ENCODE measurements at places on chromosomes 4 and X.

DNA sequence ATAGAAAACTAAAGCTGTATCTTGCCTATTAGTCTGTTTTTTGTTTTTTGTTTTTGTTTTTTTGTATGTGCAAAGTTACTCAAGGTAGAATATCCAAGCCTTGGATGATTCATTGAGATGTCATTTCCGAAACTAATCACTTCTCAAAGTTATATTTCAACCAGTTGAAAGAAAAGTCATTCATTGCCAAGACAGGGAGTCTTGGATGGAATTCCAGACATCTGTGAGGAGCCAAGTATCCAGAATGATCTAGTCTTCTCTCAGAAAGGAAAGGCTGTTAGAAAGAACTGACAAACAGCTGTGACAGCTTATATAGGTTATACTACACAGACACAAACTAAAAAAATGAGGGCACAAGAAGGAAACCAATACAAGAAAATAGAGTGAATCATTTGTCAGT is 141.1 kb upstream of the NDST3 start:
- no peak for DNase-seq

- DNase-seq = no peak
Measured at GRCh38 chrX:71823391-71824057, 60.4 kb downstream of the CXorf49B start.

DNA sequence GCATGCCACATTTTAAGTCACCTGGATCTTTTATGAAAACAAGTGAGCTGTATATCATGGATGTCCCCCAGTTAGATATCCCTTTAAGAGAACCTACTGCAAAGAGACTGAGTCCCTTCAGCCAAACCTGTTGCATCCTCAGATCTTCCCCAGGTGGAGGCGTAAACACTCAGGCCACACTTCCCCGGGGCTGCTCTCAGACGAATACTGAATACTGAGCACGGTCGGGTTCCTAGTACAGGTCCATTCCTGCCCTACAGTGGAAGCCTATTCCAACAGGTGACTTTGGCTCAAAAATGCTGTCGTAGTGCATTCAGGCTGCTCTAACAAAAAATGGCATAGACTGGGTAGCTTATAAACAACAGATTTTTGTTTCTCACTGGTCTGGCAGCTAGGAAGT is 320.2 kb upstream of the CLNK start:
- no peak for DNase-seq

- no peak for DNase-seq
Measured at GRCh38 chr4:119025420-119025819, 110.2 kb upstream of the MYOZ2 start.

- no peak for DNase-seq
Measured at GRCh38 chrX:44972132-44972531, 99.1 kb downstream of the KDM6A start.

- no peak for DNase-seq
Measured at GRCh38 chr4:56086073-56086541, 137.4 kb downstream of the CEP135 start.

GRCh38 chr4:14359991-14360390 is 642.3 kb upstream of the CPEB2 start:
- DNase-seq = no peak

DNA sequence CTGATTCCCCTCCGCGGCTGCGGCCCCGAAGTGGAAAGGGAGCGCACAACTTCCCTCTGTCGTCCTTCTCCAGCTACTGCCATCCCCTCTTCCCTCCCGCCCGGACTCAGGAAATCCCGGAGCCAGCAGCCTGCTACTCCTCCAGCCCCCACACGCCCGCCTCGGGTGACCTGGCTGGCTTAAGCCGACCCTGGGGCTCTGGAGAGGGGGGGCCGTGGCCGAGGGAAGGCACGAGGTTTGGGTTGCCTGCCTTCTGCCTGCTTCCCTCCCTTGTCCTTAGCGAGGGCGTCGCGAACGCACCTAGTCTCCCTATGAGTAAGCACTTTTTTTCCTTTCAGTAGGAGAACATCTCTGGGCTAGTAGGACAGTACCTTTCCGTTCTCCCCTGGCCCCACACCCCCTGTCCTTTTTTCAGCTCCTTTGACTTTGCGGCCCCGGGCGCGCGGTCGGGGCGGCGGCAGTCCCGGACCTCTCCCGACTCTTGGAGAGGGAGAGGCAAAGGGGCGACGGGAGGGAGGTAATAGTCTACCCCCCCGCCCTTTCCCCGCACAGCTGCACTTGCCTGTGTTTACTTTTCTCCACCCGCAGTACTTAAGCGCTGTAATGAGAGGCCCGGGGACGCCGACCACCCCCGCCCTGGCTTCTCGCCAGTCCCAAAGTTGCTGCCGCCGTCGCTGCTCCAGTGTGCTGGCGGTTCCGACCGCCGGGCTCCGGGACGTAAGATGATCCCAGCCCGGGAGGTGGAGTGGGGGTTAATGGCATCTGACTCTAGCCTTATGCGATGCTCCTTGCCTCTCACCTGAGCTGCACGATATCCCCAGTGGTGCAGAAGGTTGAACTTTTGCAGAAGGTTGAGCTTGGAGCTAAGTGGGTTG is 868 bp downstream of the PLS3 start:
- no peak for DNase-seq

- no peak for DNase-seq
Measured at GRCh38 chr4:107721436-107722100, 1.5 kb upstream of the PAPSS1 start.

DNA sequence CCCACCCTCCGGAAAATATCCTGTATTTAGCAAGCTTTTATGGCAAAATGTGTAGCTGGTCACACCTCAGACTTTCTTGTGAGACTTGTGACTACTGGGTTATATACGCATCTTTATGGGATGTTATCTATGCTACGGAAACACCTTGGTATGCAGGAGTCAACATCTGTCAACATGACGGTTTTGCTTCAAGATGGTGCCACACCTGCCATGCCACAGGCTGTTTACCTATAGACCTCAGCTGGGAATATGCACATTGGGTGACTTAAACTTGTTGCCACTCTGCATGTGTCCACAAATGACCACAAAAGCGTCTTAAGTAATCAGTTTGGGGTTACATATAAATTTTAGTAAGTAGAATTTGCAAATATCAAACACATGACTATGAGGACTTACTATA is 192.3 kb upstream of the ATP6AP2 start:
- no peak for DNase-seq

DNA sequence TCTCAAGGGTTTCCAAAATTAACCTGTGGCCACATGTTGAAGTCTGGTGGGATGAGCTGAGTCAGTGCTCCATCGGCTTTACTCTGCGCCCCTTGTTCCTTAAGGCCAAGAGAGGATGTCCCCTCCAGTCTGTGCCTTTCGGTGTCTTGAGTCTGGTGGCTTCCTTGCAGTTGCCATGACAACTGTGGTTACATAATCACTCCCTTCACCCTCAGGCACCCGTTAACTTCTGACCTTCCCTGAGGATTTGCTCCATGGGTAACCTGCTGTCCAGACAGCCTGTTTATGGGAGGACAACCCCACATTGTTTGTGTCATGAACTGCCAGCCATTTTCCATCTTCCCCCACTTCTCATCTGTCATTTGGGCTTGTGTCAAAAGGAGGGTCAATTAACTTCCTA is 401.1 kb upstream of the LCORL start:
- DNase-seq = no peak

Data from retinal pigment epithelial cell (primary cell).